ENCODE measurements at places on chromosomes 6 and 20.

DNA sequence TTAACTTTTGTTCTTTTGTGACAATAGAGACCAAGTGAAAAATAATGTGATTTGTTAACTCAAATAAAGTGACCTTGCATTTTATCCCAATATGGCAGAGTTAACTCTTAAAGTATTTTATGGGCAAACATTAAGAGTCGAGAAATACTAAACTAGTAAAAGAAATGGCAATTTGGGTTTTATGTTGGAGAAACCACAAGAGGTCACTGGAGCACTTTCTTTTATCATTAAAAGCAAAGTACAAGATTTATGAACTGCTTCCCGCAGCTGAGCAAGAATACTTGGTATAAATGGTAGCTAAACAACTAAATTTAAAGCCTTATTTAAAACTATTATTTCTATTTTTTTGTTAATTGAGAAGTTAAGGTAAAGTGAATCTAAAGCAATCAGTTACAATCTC lies 33.5 kb upstream of the MCM9 start:
- no peak for DNase-seq

DNA sequence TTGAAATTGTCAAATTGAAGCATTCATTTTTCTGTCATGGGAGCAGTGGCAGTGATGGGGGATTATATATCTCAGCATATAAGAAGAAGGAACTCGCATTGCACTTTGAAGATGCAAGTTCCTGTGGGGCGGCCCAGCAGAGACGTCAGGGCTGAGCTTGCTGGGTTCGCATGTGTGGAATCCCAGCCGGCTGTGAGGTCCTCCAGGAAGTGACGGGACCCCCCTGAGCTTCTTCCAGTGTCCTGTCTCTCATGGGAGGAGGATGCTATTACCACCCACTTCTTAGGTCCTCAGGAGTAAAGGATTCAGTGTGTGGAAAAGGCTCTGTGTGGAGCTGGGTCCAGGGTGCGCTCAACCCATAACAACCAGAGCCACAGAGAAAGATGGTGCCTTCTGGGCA lies 201.2 kb downstream of the CDH4 start:
- no peak for DNase-seq

GRCh38 chr6:126716826-126717509 lies 377.1 kb downstream of the CENPW start:
- no peak for DNase-seq

DNA sequence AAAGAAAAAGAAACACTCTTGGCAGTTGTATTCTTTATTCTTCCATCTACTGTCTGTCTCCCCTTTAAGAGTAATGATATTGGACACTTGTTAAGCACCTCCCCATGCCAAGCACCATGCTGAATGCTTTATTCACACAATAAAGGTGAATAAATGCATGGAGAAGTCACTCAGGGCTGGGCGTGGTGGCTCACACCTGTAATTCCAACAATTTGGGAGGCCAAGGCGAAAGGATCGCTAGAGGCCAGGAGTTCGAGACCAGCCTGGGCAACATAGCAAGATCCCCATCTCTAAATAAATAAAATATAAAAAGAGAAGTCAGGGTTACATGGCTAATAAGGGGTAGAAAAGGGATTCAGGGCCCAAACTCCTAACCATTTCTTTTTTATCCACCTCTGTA lies 32.1 kb downstream of the CEP250 start:
- no peak for DNase-seq

GRCh38 chr6:106966671-106967640 lies 7.6 kb downstream of the CD24 start:
- DNase-seq = no peak

GRCh38 chr20:24479595-24479994 lies 10.2 kb downstream of the SYNDIG1 start:
- DNase-seq = no peak

DNA sequence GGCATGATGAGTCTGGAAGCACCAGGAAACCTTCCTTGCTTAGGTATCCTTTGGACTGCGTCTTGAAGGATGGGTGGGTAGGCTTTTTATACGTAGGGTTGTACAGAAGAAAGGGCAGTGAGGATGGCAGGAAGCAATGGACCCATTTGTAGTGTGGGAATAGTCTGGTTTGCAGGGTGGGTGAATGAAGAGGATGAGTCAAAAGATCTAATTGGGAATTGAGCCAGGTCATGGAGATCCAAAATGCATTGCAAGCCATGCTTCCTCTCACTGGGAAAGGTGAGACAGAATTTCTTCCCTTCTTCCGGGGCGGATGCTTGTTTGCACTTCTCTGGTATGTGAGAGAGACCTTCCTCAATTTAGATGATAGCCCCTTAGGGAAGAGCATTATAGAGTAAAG lies 10.1 kb upstream of the BTBD3 start:
- DNase-seq = no peak

DNA sequence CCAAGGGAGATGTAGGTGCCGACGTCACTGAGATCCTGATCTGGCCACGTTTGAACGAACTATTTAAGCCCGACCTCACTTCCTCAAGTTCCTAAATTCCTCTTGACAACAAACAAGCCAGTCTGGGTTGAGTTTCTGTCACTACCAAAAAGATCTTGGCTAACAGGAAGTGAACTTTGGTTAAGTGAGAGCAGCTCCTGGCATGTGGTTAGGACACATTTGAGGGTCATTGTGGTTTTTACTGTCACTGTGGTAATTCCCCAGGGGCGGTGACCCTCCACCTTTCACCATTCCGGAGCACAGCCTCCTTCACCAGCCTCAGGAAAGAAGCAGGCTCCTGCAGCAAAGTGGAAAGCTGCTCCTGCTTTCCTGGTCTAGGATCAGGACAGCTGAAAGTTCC lies 43.1 kb upstream of the ZNF831 start:
- no peak for DNase-seq

GRCh38 chr6:90222724-90223198 lies 73.9 kb downstream of the BACH2 start:
- peak; percentile 39 for DNase-seq

- no peak for DNase-seq
Observed at GRCh38 chr20:21262812-21263211, 40.3 kb upstream of the XRN2 start.

DNA sequence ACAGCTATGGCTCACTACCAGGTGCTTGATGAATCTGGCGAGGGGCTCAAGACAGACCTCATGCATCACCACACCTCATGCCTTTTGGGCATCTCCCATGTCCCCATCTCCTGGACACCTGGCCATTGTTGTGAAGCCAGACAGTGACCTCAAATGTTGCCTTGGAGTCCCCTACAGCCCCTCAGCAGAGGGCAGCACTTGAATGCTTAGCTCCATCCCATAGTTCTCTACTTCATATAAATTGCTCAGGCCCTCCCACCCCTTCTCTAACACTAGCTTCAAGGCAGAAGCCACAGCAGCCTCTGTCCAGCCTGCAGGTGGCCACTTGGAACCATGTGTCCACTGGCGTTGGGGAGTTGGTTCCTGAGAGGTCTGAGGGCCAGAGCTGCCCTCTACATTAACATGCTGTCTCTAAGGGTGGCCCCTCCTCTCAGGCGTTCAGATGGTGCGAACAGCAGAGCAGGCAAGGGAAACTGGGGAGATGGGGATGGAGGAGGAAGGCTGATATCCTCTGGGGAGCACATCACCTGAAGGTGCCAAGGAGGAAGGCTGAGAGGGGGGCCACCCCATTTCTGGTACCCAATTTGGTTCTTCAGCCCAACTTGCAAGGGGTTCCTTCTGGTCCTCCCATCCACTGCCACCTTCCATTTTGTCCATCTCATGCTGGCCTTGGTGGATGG lies 31.3 kb downstream of the MOCS1 start:
- no peak for DNase-seq

GRCh38 chr6:10771371-10771894 lies 23.8 kb downstream of the TMEM14B start:
- no peak for DNase-seq

DNA sequence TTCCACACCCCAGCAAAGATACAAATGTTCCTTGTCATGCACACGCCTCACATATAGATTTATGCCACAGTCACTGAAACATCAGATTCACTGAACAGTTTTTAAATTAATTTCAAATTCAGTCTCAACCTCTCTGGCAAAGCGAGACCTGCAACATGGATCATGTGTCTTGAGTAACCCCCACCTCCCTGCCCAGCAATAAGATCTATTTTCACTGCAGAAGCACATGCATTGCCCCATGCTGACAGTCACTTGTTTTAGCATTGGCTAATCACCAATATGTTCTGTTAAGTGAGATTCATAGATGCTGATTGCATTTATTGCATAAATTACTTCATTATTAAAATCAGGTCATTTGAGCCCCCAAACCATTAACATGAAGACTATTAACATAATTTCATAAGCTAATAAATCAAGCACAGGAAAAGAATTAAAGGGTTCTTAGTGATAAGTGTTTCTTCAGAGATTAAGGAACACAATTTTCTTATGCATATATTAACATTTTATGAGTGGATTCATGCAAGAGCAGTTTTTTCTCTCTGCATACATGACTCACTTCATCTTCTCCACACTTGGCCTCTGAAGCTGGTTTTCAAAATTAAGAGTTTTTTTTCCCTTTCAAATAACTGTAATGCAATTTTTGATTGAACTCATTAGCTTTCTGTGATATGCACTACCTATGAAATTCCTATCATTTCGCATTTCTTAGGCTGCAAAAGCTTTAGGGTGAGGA lies 173.2 kb upstream of the SOX4 start:
- DNase-seq = no peak

GRCh38 chr20:60050193-60050947 lies 92.1 kb downstream of the CDH26 start:
- DNase-seq = no peak
